ENCODE measurements at places on chromosomes 11 and 22.

GRCh38 chr11:46769636-46770221, 50.7 kb downstream of the F2 start:
- no peak for DNase-seq

DNA sequence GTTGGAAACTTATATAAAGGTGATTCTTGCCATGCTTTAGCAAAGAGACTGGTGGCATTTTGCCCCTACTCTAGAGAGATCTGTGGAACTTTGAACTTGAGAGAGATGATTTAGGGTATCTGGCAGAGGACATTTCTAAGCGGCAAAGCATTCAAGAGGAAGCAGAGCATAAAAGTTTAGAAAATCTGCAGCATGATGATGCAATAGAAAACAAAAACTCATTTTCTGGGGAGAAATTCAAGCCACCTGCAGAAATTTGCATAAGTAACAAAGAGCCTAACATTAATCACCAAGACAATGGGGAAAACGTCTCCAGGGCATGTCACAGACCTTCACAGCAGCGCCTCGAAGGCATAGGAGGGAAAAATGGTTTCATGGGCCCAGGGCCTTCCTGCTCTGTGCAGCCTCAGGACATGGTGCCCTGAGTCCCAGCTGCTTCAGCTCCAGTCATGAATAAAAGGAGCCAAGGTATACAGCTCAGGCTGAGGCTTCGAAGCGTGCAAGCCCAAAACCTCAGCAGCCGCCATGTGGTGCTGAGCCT, 83.4 kb downstream of the MRTFA start:
- DNase-seq: no peak

DNA sequence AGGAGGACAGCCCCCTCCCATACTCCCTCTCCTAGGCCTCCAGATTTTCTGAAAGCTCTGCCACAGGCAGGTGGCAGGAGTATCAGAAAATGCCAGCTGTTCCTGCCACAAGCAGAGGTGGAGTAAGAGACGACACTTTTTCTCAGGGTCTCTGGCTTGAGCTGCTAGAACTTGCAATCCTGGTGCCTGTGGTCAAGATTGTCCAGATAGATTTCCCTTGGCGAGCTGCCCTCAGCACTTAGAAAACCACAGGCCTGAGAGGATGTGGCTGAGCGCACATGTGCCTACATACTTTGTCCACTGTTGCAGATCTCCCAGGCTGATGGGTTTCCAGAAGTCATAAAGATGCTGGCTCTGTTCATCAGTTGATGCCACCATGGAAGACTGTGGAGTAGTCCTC, 65.7 kb upstream of the NAV2 start:
- DNase-seq: no peak

- no peak for DNase-seq
These were observed 283.1 kb upstream of the CTSC start for GRCh38 chr11:88620568-88621130.

- DNase-seq: no peak
These were observed 24.4 kb upstream of the SNX19 start for GRCh38 chr11:130940706-130941105.

DNA sequence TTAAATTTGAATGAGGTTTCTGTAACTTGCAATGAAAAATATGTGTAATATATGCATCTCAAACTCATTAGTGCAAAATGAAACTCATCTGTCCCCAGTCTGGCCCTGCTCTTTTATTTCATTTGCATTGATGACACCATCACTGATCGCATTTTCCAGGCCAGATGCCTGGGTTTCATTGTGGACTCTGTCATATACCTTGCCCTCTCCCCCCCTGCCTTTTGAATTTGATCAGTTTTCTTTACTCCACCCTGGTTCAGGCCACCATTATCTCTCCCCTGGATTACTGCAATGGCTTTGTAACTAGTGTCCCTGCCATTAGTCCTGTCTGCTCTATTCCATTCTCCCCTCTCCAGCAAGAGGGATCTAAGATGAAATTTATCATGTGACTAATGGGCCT, 360.6 kb upstream of the C11orf87 start:
- DNase-seq: no peak

DNA sequence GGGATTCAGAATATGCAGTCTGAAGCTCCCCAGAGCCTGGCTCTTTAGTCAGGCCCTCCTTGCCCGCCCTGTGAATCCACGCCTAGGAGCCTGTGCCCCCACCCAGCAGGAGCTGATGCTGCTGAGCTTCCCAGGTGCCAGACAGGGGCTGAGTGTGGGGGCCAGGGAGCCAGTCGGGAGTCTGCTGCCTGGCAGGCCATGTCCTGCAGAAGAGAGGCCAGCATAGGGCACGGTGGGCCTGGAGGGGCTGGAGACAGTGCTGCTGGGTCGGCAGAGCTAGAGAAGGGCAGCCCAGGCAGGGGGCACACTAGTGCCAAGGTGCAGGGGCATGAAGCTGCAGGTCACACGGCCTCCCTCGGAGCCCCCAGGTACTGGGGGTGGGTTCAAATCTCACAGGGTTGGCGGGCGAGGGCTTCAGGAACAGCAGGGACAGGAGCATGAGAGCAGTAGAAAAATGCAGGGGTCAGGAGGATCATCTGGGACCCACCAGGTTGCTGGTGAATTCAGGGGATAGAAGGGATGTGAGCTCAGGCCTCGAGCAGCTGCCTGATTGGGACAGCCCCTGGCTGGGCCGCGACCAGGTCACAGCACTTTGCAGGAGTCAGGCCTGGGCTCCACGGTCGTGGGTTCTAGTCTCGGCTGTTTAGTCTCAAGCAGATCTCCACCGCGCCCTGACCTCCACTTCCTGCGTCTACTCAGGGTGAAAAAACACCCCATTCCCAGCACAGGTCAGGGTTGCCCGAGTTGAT, 4.1 kb upstream of the SEPTIN5 start:
- DNase-seq: no peak

DNA sequence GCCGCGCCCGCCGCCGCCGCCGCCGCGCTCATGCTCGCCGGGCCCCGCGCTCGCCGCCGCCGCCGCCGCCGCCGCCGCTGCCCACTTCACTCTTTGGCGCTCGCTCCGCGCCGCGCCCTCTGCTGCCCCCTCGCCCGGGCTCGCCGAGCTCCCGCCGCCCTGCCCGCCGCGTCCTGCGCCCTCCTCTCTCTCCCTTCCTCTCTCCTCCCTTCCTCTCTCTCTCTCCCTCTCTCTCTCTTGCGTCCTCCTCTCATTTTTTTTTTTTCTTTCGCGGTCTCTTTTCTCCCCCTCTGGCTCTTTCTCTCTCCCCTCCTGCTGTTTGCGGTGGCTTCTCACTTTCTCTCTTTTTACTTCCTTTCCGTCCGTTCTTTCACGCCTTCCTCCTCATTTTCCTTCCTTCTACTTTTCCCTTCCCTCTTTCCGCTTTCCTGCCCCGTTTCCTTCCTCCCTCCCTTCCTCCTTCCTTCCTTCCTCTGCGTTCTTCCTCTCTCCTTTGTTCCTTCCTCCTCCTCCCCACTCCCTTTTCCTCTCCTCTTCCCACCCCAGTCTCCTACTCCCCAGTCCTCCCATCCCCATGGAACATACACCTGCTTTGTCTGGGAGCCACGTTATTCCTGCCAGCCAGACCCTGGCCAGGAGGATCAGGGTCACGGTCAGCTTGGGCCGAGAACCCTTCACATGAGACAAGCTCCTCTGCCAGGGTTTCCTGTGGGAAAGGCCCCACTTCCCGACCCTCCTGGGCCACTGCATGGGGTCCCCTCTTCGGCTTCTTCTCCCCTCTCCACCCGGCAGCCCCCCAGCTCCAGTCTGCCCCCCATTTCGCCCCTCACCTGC, 19.3 kb upstream of the SHISAL1 start:
- DNase-seq: peak; percentile 22

GRCh38 chr11:37124384-37124783, 526.3 kb upstream of the RAG2 start:
- no peak for DNase-seq

DNA sequence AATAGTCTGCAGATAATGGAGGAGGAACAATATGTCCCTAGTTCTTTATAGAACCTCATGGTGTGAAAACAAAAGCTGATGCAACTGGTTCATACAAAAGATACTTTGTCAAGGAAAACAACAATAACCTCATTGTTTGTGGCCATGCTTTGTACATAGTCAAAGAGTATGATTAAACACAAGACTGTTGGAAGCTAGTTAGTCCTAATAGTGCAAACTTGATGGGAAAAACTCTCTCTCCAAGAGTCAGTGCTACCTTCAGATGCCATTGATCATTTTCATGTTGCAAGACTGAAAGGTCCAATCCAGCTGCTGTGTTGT, 20.1 kb upstream of the PLAAT2 start:
- DNase-seq: no peak

DNA sequence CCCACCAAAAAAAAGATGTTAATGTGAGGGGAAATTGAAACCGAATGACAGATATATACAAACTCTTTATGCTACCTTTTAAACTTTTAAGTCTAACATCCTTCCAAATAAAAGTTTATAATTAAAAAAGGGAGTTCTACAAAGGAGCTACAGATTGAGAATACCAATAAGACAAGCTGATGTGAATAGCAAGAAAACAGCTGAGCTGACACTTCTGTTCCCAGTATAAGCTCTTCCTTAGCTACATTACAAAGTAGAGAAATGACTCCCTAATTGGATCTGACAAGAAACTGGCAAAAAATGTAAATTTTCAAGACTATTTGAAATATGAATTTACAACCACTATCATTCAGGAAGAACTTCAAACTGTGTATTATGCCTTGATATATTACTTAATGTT, 294.6 kb upstream of the SYN3 start:
- DNase-seq: no peak

DNA sequence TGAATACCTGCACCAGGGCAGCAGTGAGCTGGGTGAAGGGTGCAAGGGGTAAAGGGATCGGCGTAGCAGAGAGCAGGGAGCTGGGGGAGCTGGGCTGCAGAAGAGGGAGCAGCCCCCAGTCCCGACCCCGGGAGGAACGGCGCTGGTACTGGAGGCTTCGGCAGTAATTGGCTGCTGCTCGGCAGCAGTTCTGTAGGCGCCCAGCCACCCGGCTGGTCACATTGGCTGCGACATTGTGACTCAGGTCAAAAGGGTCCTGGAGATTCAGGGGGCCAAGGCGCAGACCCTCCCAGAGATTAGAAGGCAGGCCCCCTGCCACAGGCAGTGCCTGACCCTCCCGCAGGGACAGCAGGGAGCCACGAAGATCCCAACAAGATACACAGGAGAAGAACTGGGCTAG, 2.1 kb upstream of the EEF1G start:
- DNase-seq: no peak

GRCh38 chr11:61187505-61188130, 15.7 kb upstream of the PGA3 start:
- DNase-seq: peak; percentile 83

DNA sequence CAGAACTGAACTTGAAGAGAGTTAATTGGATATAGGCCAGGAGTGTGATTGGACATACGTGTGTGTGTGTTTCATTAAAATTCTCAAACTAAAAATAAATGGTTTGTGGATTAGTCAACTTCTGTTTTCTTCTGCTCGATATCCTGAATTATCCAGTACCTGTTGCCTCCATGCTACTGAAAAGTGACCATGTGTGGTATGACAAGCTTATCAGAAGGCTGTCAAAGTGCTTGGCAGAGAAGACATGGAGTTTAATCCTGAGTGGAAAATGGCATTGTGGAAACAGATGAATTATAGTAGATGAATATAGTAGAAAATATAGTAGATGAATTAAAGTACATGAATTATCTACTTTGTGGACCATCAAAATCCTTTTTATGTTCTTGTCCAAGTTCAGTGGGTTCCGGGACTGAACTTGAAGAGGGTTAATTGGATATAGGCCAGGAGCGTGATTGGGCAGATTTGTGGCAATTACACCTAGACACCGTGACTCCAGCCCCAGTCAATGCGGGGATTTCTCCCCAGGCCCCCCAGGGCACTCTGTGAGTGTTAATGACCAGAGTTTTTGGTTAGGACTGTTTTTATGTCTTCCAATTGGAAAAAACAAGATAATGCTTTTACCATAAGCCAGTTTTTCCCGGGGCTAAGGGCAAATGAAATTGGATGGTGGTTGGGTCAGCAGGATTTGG, 30.1 kb downstream of the GRAMD1B start:
- DNase-seq: no peak

DNA sequence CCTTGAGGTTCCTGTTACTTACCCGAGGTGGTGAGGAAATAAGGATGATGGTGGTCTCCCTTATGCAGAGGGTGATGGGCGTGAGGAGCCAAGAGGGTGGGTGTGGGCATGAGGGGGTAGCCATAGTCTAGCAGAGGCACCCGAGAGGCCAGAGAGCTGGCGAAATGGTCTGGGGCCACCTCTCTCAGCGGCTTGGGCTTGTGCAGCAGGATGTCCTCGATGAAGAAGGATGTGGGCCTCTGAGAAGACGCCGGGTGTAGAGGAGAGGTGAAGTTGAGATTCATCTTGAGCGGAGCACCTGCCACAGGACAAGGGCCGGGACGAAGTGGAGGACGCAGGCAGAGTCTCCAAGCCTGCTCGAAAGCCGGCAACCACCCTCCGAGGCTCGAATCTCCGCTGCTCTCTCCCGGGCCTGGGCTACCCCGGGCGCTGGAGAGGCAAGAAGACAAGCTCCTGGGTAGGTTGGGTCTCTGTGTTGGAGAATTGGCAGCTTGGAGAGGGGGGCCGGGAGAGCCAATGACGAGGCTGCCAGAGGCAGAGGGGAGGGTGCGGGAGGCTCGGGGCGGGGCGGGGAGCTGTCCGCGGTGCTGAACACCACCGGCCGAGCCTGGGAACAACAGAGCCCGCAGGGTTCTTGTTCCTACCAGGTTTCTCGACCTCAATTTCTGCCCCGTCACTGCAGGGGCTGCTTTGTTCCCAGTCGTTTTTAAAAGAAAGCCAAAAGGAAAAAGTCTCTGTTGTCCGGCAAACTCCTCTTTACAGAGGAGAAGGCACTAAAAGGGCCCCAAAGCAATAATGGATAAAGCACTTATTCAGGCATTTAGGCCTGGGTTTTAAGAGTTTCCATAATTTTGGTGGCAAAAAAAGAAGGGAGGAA, at the start of gene BSX:
Gene BSX, minus strand, starts transcription at position 447 of the 877 bp plus-strand sequence. Its CDS starts 163 bp downstream, at position 284.
- peak; percentile 63 for DNase-seq

DNA sequence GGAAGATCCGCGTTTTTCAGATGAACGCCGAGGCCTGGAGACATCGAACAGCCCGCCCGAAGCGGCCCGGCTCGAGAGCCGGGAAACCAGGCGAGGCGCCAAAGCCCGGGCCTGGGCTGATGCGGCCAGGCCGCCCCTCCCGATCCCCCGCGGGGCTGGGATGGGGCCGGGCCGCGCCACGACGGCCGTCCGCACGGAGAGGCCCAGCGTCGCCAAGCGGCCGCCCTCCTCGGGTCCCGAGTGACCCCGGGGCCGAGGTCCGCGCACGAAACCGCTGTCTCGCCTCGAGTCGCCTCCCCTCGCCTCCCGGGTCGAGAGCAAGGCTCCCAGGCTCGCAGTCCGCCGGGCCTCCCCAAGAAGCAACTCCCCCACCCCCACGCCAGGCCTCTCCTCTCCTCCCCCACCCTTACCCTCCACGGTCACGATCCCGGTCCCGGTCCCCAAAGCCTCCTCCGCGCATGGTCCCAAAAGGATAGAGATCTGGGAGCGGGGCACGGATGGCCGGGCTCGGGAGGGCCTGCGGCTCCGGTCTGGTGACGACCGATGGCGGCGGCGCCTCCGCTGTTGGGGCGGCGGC, 482 bp downstream of the DDX17 start:
- DNase-seq: peak; percentile 49
